Lower leg skin (tissue), 4 donors: ENCODE measurements at places on chromosomes 3 and 15. TPM values are rescaled to one million over a fixed set of nuclear protein-coding genes. Genes with fewer than 3 reads are reported as not detected.

Gene SAXO2
- total RNA-seq, result 1.5 TPM

Gene CSPG4
- total RNA-seq, result 28.7 TPM

GRCh38 chr3:12895391-12896062, 54.2 kb upstream of the RPL32 start:
- no peak for DNase-seq

Gene UCN2
- 6.0 TPM for total RNA-seq

- no peak for DNase-seq
Observed at GRCh38 chr15:85879334-85880163, 84.8 kb upstream of the KLHL25 start.

Gene ST8SIA2
- 0.06 TPM for total RNA-seq
